ENCODE measurements at places on chromosomes 3 and 15.

DNA sequence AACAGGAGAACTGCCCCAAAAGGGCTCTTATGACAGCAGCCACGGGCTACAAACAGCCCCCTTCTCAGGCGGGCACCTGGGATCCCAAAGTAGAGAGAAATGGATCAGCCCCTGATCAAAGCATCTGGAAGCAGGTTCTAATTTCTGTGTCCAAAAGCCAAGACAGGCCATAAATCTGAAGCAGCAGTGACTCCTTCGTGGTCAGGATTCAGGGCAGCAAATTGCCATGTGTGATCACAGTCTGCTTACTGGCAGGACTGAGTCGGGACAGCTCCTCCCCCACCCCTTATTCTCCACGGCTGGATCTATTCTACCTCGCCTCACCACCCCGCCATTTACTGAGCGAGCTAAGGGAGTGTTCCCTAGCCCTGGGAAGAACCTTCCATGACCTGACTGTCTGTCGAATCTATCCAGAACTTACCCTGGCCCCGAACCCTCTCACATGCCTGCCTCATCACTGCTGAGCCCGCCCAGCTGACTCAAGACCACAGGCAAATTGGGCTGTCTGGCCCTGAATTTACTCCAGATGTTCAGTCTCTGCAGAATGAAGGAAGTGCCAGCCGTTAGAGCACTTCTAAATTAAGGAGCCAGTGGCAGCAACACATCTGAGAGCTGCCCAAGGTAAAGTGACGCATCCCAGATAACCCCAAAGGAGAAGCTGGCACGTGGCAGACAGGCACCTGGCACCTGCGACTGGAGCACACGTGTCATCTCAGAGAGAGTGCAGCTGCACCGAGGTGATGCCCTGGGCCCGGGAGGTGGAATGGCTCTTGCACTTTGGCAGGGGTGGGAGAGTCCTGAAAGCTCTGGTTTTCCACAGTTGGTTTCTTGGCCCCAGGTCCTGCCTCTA lies 1.3 kb downstream of the LRRC15 start:
- no peak for DNase-seq

- no peak for DNase-seq
These were observed 88.8 kb upstream of the PPIB start for GRCh38 chr15:64251658-64252057.

DNA sequence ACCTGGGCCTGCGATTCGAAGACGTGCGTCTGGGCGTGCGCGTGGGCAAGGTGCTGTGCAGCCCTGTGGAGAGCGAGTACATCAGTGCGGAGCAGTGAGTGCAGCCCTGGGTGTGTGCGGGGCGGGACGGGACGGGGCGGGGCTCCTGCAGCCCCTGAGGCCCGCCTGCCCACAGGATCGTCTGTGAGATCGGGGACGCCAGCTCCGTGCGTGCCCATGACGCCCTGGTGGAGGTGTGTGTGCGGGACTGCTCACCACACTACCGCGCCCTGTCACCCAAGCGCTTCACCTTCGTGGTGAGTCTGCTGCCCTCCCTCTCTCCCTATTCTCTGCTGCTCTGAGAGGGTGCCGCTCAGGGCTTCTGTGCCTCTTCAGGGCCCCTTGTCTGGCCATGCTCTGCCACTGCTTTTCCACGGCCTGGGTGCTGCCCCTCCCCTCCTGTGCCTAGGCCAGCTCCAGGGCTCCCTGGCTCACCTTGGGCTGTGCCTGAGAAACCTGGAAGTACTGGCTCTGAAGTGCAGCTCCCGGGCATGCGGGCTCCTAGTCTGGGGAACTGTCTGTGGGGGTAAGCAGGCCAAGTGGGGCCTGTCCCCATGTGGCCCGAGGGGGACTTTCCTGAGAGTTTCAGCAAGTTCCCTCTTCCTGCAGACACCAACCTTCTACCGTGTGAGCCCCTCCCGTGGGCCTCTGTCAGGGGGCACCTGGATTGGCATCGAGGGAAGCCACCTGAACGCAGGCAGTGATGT lies 31.8 kb downstream of the PLXNA1 start:
- peak; percentile 7 for DNase-seq

GRCh38 chr3:98612587-98612986 lies 19.2 kb upstream of the CPOX start:
- DNase-seq = no peak

DNA sequence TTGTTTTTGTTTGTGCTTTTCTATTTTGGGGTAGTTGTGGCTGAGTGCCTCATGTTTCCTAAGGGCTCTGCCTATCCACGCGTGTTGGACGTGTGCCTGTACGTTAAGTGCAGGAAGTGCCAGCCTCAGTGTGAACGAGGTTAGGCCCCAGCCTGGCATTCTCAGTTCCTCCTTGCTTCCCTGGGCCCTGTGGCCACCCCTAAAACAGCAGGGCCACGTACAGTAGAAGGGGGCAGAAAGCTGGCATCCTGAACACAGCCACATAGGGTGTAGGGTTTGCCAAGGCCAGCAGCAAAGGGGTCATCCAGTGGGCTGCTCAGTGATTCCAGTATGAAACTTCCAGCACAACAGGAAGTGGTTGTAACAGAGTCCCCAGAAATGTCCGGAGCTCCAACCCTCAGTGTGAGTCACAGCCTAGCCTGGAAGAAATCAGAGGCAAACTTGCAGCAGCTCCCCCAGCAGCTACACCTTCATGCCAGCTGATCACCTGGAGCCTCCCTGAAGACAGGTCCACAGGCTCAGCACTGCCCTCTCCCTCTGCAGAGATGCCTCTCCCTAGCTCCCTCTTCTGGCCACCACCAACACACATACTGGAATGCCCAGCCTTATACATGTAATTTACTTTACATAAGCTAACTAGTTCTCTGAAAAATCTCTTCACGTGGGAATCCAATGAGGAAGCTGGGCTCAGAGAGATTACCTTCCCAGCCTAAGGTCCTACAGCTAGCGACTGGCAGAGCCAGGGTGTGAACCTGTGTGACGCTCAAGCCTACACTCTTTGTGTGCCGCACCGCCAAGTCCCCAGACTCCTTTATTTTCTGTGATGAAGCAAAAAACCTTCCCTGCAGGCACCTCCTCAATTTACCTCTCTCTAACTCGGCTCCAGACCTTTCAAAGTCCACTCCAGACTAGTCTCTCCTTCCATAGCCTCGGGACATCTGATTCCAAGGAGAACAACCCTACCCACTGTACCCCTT lies 26.6 kb downstream of the ILDR1 start:
- peak; percentile 29 for DNase-seq

- no peak for DNase-seq
These were observed 280.2 kb upstream of the C2CD4B start for GRCh38 chr15:62445244-62445643.

GRCh38 chr3:175307642-175308041 lies 448.5 kb downstream of the NAALADL2 start:
- DNase-seq = no peak

- DNase-seq = no peak
These were observed 96.7 kb upstream of the SNTN start for GRCh38 chr3:63555767-63556166.

DNA sequence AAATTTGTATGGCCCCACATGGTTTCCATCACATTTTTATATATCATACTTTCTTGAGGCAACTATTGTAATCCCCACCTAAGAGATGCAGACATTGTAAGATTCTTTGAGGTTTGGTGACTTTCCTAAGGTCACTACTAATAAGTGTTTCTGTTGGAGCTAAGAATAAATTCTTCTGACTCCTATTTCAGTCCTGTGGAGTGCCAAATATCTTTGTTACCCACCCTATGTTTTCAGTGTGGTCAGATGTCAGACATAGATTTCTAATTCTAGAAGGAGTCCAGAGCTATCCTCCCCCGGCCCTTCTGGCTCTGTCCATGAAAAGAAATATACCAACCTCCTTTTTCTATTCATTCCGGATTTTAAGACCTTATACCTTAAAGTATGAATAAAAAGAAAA lies 46.2 kb upstream of the FILIP1L start:
- no peak for DNase-seq

DNA sequence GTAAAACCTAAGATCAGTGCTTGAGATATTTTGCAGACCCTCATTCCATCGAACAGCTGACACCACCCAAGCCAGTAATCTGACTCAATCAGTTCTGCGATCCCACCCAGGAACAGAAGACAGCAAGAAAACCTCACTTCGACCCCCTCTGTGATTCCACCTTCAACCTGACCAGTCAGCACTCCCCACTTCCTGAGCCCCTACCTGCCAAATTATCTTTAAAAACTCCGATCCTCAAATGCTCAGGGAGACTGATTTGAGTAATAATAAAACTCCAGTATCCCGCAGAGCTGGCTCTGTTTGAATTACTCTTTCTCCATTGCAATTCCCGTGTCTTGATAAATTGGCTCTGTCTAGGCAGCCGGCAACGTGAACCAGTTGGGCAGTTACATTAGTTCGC lies 25.7 kb upstream of the CLDN16 start:
- DNase-seq = no peak

DNA sequence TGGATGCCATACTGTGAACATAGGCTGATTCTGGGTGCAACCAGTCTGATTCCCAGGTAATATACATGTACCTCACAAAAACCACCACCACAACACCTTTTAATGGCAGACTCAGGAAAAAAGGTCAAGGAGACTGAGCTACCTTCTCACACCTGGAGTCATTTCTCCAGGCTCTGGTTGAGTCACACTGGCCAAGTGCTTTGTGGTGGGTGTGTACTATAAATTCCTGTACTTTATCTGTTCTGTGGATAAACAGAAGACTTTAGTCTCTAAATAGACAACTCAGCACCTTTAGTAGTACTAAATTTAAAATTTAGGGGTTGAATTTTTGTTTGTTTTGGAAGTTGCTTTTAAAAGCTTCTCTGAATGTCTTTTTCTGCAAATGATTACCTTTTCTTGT lies 46.7 kb downstream of the TOP2B start:
- DNase-seq = no peak

DNA sequence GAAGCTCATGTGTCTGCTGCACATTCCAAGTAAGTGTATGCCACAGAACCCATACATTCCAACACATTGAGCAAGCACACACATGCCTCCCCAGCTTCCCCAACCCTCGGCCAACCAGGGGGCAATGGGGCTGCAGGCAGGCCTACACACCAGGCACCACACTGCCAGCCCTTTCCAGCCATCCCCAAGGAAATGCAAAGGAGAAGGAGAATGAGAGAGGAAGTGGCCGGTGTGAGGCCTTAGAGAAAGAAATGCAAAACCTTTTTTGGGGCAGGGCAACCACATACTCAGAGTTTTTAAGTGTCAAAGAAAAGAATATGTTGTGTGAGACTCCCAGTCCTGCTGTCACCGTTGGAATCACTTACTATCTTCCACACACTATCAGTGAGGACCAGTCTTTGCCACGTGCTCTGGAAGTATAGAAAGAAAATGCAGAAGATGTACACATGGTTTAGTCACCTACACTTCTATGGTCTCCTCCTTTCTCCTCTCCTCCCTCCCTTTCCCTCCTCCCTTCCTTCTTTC lies 11.1 kb downstream of the IGF2BP2 start:
- no peak for DNase-seq
